ENCODE measurements at places on chromosomes 4 and X.

DNA sequence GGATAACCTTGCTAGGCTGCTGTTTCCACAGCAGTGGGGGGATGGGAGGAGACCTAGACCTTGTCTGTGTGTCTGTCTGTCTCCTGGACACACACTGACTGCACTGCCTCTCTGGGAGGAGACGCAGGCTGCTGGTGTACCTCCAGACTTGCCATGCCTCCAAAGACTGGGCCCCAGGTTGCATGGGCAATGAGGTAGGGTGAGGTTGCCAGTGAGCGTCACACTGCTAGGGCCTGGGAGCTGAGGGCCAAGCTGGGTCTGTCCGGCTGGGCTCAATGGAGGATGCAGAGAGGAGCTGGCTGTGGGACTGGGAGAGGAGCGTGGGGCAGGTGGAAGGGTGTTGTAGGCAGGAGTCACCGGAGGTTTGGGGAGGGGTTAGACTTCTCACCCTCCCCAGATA, 16.6 kb downstream of the MAGED2 start:
- DNase-seq, result no peak

- DNase-seq, result no peak
These were observed 34.9 kb downstream of the SEL1L3 start for GRCh38 chr4:25827897-25828296.

DNA sequence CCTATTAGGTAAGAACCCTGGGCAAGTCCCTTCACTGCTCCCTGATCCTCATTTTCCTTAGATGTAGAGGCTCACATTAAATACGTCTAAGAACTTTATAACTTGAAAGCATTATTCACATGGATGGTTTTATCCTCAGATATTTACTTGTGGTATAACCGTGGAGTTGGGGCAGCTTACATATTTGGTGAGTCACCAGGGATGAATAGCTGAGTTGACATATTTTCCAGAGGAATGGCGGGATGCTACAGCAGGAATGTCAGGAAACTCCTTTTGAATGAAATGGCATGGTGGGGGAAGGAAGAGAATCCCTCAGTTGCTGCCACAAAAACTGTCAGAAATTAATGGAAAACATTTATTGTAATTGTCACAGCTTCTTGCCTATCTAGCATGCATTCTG, 165.3 kb upstream of the RPS6KA3 start:
- DNase-seq, result no peak

DNA sequence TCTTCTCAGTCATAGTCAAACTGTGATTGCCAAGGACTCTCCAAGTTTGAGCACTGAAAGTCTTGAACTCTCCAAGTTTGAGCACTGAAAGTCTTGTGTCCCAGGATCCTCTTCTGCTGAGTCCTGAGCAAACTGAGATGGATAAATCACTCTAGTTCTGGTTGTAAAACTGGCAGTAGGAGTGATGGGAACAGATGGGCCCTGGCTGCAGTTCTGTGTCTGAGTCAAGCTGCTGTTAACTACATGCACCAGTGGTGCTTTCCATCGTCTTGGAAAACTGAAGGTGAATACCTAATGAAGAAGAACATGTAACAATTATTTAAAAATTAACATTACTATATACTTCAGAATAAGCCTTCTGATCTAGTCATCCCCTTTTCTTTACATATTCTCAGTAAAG, 27.6 kb upstream of the KCNIP4 start:
- DNase-seq, result no peak

GRCh38 chr4:147794787-147795413, 63.0 kb downstream of the ARHGAP10 start:
- no peak for DNase-seq

DNA sequence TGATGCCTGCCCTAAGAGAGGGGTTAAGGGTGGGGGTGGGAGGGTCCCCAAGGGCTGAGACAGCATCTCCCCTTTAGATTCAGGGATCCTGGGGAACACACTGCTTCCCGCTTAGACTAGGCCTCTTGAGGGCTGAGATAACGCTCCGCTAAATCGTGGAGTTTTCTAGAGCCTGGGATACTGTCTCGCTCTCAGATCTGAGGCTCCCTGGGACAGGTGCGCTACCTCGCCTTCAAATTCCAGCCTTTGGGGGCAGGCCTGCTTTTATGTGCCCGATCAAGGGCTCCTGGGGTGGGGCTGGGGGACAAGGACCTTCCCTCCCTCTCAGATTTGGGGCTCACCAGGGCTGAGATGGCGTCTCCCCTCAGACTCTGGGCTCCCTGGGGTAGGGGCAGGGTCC, 440 bp upstream of the ARHGAP36 start:
- no peak for DNase-seq

- DNase-seq, result no peak
These were observed 41.6 kb downstream of the CPEB2 start for GRCh38 chr4:15043922-15044321.

DNA sequence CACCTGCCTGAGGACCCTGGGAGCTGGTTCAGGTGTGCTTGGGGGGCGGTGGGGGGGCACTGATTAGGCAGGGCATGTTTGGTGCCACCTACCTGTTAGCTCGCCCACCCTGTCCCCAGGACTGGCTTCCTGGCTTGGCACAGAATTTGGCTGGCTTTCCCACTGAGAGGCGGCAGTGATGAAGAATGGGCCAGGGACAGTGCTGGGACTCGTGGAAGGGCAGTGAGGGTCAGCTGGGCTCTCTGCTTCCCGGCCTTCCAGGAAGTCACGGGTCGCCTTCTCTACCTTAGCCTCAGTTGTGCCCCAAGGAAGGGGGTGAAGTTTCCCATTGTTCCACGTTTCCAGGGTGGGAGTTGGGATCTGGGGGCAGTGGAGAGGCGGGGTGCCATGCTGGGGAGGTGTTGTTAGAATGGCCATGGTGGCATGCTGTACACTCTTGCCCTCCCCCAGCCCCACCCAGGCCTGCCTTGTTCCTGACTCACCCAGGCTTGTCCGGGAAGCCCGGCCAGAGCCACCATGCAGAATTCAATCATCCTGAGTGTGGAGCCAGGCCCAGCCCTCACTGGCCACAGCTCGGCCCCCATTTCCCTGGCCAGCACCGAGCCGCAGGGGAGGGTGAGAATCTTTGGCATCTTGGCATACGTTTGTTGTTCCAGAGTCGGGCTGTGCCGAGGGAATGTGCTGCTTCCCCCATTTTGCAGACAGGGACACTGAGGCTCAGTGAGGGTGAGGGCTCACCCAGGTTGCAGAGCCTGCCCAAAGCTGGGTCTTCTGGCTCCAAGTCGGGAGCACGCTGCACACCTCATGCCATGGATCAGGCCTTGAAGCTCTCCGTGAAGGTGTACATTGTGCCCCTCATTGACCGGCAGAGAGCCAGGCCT, 21.9 kb upstream of the GPR78 start:
- DNase-seq, result no peak

DNA sequence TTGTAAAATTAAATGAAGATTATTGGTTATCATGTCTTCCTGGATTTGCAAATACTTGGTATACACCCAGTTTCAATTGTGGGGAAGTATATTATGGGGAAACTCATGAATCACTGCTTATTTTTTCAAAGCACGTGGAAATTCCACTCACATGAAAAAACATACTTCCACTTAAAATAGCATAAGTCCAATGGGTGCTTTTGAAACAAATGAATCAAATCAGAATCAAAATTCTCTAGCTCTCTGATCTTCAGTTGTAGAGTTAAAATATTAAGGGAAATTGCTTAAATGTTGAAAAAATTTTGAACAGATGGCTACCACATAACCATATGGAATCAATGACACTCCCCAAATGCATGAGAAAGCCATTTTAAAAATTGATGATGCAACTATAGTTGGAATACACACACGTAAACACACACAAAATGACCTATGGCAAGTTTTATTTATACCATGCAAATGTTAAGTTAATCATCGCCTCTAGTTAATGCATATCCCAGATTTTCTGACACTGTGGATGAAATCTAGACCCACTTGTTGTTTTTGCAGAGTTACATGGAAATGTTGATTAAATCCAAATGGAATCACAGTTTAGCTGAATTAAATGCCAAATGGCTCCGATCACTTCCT, 93.2 kb downstream of the ARSF start:
- DNase-seq, result no peak

- DNase-seq, result no peak
These were observed 189.7 kb downstream of the PDGFC start for GRCh38 chr4:156781852-156782251.

DNA sequence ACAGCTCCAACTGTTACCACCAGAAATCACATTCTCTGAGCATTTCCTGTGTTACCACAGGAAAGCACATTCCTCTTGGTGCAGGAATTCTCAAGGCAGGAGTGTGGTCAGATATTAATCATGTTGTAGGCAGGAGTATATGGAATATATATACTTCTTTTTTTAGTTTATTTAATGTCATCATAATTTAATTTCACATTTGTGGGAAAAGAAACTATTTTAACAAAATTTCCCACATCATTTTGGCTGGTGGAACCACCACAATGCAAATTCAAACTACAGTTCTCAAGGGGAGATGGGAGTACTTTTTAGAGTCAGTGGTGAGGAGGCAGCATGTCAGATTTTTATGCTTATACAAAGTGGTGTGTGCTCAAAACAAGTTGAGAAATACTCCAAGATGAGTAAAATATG, 139.0 kb downstream of the ATP10D start:
- no peak for DNase-seq

GRCh38 chr4:187357045-187357643, 633.5 kb upstream of the FAT1 start:
- DNase-seq, result no peak

GRCh38 chr4:119299260-119299671, 22.7 kb downstream of the FABP2 start:
- DNase-seq, result no peak

- DNase-seq, result no peak
These were observed at the start of gene CCDC158 for GRCh38 chr4:76420762-76421581. Gene CCDC158 (minus strand): TSS chr4:76421141. CDS start chr4:76403207, 17,934 bp downstream.

DNA sequence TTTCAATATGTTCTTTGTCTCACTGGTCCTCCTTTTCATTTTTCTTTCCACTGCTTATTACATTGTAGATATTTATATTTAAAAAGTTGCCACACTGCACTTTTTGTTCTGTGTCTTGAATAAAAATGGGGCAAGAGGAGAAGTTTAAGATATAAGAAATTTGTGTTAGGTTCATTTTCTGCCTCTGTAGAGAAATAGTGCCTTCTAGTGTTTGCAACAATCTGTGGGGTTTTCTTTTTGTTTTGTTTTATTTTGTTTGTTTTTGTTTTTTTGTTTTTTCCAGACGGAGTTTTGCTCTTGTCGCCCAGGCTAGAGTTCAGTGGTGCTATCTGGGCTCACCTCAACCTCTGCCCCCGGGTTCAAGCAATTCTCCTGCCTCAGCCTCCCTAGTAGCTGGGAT, 20.1 kb upstream of the SMIM14 start:
- no peak for DNase-seq

- DNase-seq, result no peak
These were observed 109.7 kb downstream of the UNC5C start for GRCh38 chr4:95439071-95439470.

DNA sequence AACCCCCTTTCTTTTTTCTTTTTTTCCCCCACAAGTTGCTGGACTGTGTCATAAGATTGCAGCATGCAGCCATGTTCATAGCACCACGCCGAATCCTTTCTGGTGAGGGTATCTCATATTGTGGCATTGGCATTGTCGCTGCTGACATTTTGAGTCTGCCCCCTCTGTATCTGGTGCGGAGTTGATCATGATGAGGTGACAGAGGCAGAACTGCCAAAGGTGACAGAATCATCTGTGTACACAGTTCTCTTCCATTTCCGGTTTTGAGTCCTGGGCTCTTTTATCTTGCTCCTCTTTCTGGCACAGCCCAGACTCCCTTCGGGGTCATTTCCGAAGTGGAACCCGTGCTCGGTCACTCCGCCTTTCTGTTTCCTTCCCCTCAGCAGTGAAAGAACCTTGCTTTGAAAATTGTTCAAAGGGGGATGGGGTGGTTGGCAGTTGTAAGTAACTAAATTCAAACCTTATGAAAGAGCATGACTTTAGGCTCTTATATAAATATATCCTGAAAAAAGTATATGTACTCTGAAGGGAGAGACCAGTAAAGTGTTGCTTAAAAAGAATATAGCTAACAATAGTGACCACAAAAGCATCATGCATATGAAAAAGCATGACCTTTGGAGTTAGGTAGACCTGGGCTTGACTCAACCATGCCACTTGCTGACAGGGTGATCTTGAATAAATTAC, 55.0 kb upstream of the BMP2K start:
- DNase-seq, result no peak

DNA sequence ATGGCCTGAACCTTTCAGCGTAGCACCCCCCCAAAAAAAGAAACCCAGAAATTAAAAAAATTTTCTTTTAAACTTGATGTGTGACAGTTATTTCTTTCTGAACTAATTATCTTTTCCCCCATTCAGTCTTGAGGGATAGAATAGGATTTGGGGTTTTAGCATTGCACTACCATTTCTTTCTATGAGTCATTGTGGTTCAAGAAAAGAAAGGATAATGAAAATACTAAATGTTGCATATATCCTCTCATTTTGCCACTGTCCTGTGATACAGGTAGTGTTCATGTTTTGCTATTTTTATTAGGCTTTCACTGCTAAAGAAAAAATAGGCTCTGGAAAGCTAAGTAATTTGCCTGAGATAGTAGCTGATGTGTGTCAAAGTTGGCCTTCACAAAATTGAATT, 39.4 kb upstream of the DCK start:
- DNase-seq, result no peak

DNA sequence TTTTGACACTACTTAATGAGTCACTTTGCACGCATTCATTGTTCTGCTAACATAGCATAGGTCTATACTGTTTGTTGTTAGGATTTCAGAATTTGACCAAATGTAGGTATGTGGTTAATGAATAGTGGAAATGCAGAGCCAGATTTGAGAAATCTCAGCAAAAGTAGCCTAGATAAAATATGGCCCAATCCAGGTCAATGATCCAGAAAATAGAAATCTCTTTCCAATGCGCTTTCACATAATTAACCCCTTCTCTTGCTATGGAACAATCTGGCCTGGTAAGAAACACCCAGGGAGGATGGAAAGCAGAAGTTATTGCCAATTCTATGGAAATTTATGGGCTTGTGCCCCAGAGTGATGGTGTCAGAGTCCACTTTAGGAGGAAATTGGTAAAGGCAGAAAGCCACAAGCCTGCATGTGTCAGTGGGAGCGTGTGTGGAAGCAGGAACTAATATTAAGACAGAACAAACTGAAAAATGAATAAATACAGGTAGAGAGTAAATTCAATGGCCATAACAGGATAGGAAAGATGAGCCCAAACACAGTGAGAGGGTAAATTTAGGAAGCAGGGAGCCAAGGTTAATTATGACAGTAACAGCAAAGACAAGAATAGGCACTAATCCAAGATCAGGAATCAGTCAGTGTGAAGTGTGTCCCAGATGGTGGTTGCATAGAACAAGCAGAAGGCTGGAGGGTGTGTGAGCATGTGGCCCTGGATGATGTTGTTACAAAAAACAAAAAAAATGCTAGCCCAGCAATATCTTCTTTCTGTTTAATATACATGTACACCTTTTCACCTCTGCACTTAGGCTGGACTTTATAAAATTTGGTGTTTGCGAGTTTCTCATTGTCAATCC, 102.9 kb downstream of the SYTL5 start:
- DNase-seq, result no peak

All from NCI-H1436 treated with DMSO at 0.1 percent for 48 hours (cell line).